ENCODE measurements at places on chromosomes 7 and 10.
A peak's percentile ranks its signal among the peaks of the same experiment; 100 is the strongest.

DNA sequence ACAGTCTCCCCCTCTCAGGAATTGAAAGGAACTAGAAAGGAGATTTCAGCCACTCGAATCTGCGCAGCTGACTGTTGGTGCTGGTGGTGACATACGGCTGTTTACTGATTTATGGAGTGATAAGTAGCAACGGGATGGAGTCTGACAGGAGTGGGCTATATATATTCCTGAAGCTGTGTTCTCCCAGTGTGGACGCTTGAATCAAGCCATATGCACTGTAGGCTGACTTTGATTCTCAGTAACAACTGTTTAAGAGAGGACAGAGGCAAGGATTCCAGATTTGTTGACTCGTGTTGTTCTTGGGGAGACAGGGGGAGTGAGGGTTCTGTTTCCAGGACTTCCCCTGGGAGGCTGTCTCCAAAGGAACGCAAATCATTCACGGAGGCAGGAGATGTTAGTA is 260.1 kb upstream of the AUTS2 start:
- no peak for DNase-seq

DNA sequence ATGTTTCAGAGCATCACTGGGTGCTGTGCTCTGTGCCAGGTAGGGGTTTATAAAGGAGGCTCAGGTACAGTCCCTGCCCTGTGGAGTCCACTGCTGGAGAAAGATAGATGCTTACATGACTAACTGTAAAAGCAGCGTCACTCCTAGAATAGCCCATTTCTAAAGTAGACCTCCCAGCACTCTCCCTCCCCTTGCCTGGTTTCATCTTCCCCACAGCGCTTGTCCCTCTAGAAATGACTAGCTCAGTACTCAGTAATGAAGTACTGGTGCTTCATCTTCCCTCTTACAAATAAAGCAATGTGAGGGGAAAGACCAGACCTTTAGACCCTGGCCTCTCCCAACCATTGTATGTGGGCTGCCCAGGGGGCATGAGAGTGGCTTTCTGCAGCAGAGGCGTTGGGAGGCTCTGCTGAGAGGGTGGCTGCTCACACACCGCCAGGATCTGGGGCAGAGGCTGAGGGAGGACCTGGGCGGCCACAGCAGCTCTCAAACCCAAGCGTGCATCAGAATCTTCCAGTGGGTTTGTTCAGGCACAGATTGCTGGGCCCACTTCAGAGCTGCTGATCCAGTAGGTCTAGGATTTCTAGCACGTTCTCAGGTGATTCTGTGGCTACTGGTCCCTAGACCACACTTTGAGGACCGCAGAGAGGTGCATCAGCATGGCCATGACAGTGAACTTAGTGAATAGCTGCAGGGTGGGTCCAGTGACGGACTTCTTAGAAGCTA is 110.3 kb upstream of the ANLN start:
- no peak for DNase-seq

- peak; percentile 20 for DNase-seq
Measured at GRCh38 chr10:18145652-18146051, 5.4 kb downstream of the CACNB2 start.

GRCh38 chr10:33241351-33241750 is 93.1 kb downstream of the NRP1 start:
- no peak for DNase-seq

- no peak for DNase-seq
Measured at GRCh38 chr7:85600395-85600794, 413.5 kb upstream of the SEMA3D start.

- DNase-seq: no peak
Measured at GRCh38 chr7:3518546-3518945, 217.5 kb downstream of the SDK1 start.

GRCh38 chr10:11882646-11883375 is 59.7 kb downstream of the PROSER2 start:
- no peak for DNase-seq

GRCh38 chr10:24908793-24909423 is 43.5 kb downstream of the PRTFDC1 start:
- no peak for DNase-seq

DNA sequence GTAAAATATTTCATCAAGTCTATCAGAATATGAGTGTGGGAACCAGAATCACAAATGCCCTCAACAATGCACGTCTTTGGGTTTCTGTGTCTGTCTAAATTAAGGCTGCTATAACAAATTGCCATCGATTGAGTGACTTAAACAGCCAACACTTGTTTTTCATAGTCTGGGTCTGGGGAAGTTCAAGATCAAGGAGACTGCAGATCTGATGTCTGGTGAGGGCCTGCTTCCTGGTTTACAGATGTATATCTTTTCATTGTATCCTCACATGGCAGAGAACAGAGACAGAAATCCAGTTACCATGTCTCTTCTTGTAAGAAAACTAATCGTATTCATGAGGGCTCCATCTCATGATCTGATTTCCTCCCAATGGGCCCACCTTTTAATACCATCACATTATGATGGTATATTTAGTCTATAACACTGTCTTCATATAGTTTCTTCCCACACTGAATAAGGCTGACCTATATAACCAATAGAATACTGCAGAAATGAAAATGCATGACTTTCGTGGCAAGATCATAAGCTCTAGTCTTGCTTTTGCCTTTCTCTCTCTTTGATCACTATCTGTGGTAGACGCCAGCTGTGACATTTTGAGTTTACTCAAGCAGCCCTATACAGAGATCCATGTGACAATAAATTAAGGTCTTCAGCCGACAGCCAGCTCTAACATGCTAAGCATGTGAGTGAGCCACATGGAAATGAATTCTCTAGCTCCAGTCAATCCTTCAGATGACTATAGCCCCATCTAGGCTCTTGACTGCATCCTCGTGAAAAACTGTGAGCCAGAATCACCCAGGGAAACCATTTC is 51.9 kb downstream of the THSD7A start:
- no peak for DNase-seq

- no peak for DNase-seq
Measured at GRCh38 chr10:14742815-14743214, 31.9 kb downstream of the FAM107B start.

GRCh38 chr10:86851328-86852207 is 95.1 kb downstream of the BMPR1A start:
- no peak for DNase-seq

DNA sequence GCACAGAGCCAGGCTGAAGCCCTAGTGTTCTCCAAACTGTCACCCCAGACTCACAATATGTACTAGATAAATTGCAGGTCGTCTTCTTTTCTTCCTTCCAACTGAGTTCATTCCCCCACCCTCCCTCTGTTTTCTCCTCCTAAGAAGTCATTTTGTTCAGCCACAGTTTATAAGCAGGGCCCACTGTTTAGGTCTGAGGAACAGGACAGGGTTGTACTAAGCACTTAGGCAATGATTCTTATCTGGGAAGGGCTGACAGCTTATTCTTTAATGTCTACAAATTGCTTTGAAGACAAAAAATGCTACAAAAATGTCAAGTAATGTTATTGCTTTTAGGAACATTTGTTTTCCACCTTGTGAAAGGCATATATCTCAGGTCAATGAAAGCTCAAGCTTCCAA is 59.1 kb downstream of the CDC123 start:
- no peak for DNase-seq

DNA sequence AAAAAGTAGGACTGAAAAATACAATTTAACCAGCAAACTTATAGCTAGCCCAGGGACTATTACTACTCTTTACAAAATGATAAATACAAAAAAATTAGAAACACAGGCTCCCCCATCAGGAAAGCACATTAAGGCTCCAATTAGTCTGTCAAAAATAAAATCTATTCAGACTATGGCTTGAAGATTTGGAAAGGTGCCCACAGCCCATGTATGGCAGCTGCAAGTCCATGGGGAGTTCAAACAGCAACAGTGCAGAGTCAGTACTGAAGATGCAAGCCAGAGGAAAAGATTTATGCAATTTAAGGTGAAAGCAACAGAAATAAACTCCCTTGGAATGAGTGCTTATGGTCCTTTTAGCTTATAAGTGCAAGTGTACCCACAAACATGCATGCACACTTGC is 29.7 kb downstream of the IMMP2L start:
- DNase-seq: peak; percentile 0

GRCh38 chr7:127600885-127601284 is 7.3 kb downstream of the FSCN3 start:
- no peak for DNase-seq

- DNase-seq: no peak
Measured at GRCh38 chr7:16774986-16775385, 21.4 kb downstream of the TSPAN13 start.

GRCh38 chr10:117417196-117417595 is 42.0 kb upstream of the PDZD8 start:
- DNase-seq: no peak
